ENCODE measurements at places on chromosomes 12 and 14.

DNA sequence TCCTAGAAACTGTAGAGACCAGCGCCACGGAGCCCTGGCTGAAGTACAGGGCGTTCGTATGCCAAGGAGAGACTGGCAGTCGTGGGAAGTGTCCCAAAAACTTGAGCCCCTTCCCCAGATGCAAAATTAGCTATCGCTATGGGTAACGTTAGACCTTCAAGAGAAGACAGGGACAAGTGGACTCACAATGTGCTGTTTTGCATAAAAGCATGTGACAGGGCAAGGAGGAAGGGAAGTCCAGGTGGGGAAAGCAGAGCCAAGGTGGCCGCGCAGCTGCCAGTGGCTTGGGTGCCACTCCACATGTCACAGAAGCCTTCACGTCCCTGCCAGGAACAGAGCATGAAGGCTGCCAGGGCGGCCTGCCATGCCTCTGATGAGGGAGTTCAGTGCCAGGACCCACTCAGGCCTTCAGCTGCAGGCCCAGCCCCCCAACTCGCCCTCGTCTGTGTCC is 61.2 kb upstream of the DYNC1H1 start:
- no peak for DNase-seq

- no peak for DNase-seq
These were observed 31.8 kb downstream of the CALM1 start for GRCh38 chr14:90428676-90429075.

GRCh38 chr12:6996040-6996441 is 22.2 kb downstream of the LPCAT3 start:
- DNase-seq = no peak

DNA sequence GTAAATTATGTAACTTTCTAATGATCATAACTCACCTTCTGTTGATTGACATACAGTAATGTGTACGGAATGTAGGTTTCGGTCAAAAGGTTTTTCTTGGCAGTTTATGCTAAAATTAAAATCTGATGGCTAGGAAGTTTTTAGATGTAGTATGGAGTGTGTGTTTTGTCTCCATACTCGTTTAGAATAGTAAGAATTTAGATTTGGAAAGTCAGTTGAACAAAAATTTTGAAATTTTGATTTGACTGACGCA is 859 bp downstream of the PALS1 start:
- DNase-seq = no peak

- DNase-seq = no peak
These were observed 3.0 kb downstream of the KRT5 start for GRCh38 chr12:52517005-52517835.

DNA sequence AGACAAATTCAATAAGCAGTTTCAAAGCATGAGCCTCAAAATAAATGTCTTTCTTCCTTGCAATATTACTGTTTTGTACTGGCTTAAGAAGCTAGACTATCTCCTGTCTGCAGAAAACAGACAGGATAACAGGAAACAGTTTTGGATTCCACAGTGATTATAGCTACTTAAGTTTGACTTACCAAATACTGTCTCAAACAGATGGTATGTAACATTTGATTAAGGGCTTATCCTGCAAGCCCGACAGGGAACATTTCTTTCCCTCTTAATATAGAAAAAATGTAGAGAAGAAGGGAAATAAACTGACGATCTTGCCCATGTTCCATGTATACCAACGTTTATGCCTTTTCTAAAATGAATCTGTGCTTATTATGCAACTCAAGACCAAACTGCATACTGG is 179.9 kb upstream of the EEA1 start:
- DNase-seq = no peak

GRCh38 chr14:58535044-58535443 is 102.7 kb upstream of the DACT1 start:
- DNase-seq = no peak
